ENCODE measurements at places on chromosomes 1 and 21.

DNA sequence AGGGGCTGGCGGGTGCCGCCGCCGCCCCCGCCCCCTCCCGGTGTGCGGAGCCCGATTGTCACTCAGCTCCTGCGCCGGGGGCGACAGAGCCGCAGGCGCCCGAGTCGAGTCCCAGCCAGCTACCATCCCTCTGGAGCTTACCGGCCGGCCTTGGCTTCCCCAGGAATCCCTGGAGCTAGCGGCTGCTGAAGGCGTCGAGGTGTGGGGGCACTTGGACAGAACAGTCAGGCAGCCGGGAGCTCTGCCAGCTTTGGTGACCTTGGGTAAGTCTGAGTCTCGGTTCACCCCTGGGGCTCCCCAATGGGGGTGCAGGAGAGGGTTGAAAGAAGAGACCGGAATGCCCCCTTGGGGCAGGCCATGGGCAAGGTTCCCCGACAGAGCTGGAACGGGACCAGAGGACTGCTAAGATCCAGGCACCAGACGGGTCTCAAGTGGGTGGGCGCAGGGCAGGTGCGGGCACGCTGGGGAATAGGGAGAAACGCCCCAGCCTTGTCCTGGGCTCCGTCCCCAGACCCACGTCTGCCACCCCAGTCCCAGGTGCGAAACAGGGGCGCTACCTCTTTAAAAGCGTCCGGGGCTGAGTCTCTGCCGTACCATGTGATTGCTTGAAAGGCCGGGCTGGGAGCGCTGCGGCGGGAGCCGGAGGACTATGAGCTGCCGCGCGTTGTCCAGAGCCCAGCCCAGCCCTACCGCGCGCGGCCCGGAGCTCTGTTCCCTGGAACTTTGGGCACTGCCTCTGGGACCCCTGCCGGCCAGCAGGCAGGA lies at the start of gene ADORA1:
ADORA1 (plus strand) TSS at position 61 of the 765 bp plus-strand sequence. CDS start 1,116 bp downstream, outside the sequence.
- no peak for DNase-seq

DNA sequence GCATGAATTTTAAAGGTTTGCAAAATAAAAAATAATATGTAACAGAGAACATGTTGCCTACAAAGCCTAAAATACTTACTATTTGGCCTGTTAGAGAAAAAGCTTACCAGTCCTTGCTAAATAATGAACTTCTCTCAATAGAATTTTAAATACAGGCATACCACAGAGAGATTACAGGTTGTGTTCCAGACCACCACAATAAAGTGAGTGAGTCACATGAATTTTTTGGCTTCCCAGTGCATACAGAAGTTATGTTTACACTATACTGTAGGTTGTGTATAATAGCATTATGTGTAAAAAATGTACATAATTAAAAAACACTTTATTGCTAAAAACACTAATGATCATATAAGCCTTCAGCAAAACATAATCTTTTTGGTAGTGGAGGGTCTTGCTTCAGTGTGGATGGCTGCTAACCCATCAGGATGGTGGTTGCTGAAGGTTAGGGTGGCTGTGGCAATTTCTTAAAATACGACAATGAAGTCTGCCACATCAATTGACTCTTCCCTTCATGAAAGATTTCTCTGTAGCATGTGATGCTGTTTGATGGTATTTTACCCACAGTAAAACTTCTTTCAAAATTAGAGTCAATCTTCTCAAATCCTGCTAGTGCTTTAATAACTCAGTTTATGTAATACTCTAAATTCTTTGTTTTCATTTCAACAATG lies 48.6 kb downstream of the SCYL3 start:
- DNase-seq: no peak

DNA sequence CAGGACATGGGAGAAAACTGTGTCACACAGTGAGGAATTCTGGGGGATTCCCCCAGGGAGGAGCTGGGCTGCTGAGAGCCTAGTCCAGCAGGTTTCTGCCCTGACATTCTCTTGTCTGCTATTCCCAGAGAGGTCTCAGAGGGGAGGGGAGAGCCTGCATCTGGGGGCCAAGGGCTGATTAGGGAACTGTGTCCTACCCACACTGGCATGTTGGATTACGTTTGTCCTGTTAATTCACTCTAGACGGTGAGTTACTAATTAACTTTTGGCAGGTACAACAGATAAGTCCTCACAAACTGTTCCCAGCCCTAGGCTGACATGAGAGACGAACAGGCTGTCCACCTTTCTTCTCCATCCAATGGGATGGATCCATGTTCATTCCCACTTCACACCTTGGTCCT lies 2.6 kb upstream of the SH3BGRL3 start:
- no peak for DNase-seq

DNA sequence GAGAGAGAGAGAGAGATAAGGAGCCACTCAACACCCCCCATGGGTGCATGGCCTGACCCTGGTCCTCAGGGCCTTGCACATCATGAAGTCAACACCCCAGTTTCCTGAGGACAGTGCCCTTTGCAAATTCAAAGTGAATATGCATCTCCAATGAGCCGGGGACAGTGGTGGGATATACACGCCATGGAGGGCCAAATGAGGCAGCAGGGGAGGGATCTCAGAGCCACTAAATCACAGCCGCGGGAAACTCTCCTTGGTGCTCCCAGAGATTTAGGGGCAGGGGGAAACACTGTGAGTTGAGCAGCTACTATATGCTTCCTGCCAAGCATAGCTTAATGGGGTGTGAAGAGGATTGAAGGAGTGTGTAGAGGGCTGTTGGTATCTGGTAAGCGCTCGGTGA lies 35.5 kb downstream of the MATN1 start:
- DNase-seq: no peak

- DNase-seq: no peak
Observed at GRCh38 chr1:198549866-198550265, 9.4 kb upstream of the ATP6V1G3 start.

DNA sequence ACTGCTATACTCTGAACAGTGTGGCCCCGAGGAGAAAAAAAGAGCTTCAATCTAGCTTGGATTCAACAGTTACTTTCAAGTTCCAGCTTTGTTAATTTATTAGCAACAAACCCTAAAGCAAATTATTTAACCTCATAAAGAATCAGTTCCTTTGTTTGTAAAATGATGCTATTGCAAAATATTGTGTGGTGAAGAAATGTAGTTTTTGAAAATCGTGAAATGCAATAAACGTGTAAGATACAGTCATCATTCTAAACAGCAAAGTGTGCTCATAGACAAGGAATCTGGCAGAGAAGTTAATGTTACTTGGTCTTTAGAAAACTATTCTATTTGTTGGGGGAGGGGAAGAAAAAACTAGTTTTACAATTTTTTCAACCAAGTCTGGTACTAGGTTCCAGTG lies 297.6 kb upstream of the ADGRL4 start:
- DNase-seq: no peak

GRCh38 chr1:58755468-58755872 lies 28.4 kb downstream of the JUN start:
- peak; percentile 99 for DNase-seq

DNA sequence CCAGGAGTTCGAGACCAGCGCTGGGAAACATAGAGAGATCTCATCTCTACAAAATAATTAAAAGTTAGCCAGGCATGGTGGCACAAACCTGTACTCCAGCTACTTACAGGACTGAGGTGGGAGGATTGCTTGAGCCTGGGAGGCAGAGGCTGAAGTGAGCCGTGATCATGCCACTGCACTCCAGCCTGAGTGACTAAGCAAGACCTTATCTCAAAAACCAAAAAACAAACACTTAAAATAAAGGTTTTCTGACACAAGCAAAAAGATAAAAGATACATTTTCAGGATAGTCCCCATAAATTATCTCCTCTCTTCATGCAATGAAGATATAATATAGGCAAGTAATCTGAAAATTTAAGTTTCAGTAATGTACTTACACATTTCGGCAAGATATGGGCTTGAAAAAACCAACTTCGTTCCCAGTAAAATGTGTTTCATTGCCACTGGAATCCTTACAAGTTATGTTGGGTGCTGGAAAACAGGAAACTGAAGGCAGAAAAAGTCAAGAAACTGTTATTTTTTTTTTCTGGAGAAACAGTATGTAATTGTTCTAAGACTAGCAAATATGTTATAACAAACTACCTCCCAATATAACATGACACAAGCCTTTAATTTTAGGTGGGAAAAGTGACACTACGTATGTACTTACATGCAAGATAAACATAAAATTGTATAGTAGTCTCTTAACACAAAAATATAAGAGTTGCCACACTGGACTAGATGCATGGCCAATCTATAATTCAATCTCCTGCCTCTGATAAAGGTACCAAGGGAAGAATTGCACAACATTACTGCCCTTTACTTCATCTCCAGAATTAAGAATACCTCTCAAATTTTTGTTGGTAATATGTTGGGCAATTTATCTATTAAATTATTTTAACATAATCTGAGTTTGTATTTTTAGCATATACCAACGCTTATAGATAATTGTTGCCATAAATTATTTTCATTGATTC lies 15.7 kb downstream of the TM2D1 start:
- no peak for DNase-seq

DNA sequence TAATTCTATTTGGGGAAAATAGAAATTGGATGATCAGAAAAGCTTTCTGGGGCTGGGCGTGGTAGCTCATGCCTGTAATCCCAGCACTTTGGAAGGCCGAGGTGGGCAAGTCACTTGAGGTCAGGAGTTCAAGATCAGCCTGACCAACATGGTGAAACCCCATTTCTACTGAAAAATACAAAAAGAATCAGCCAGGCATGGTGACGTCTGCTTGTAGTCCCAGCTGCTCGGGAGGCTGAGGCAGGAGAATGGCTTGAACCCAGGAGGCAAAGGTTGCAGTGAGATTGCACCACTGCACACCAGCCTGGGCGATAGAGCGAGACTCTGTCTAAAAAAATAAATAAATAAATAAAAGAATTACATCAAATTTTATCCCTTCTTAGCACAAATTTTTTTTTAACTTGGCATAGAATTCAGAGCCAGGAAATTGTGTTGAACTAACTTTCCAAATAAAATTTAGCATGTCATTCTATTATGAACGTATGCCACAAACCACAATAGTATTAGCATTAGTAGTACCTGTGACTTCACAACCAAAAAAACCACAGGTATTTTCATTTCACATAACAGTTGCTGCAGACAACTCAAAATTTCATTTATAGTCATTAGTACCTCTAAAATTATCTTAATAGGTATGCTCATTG lies 4.5 kb upstream of the ANKRD13C start:
- DNase-seq: no peak

DNA sequence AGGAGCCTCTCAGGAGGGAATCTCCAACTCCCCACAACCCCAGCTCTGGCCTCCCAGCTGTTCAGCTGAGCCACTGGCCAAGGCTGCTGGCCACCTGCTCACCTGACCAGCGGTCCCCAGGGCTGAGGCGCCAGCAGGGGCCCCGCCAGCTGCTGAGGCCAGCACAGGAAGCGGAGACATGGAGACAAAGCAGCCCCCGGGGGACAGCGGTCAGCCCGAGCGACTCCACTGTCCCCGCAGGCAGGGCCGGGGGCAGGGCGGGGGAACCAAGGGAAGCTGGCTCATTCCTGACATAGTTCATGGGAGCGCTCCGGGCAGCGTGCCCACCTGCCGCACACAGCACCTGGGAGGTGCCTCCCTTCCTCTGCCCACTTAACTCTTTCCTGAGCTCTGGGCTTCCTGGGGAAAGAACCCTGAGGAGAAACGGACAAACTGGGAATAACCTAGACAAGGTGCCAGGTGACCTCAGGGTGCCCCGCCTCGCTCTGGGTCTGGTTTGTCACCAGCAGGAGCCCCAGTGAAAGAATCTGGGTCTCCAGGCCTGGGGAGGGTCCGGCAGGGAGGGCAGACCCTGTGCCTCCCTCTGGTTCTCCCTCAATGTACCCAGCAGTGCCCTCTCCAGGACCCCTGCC lies 10.7 kb downstream of the EPHA2 start:
- DNase-seq: peak; percentile 90

- DNase-seq: no peak
Observed at GRCh38 chr1:23456226-23456625, 27.8 kb downstream of the ASAP3 start.

GRCh38 chr1:212221801-212222200 lies 63.4 kb upstream of the PPP2R5A start:
- DNase-seq: no peak

DNA sequence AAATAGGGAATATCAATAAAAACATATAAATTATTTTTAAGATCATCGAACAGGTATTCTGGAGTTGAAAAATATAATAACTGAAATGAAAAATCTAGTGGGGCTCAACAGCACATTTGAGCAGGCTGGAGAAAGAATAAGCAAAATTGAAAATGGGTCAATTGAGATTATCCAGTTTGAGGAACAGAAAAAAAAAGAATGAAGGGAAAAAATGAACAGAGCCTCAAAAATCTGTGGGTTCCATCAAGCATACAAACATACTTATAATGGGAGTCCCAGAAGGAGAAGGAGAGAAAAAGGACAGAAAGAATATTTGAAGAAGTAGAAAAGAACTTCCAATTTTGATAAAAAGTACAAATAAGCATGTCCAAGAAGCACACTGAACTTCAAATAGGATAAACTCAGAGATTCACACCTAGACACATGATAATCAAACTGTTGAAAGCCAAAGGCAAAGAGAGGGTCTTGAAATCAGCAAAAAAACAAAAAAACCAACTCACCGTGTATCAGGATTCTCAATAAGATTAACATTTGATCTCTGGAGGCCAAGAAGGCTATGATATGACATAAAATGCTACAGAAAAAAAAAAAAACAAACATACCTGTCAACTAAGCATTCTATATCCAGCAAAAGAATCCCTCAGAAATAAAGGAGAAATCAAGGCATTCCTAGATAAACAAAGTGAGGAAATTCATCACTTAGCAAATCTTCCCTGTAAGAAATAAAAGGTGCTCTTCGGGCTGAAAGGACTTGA lies 5.4 kb upstream of the COQ8A start:
- DNase-seq: no peak

- no peak for DNase-seq
Observed at GRCh38 chr1:228838717-228839500, 103.6 kb downstream of the RHOU start.

DNA sequence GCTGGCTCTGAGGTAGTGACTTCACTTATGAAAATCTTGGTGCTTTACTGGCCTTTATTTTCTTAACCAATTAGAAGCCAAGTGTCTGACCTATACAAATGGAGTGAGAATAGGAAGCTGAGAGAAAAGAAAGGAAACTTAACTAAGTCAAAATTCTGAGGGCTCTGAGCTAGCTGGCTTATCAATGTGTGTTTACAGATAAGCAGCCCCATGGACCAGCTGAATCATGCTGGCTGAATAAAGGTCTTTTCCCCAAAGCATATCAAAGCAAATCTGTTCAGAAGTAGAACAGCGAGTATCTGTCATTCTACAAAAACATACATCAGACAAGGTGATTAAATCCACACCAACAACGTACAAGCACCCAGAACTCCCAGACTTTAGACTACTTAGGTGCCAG lies 117.2 kb downstream of the BRINP2 start:
- no peak for DNase-seq

DNA sequence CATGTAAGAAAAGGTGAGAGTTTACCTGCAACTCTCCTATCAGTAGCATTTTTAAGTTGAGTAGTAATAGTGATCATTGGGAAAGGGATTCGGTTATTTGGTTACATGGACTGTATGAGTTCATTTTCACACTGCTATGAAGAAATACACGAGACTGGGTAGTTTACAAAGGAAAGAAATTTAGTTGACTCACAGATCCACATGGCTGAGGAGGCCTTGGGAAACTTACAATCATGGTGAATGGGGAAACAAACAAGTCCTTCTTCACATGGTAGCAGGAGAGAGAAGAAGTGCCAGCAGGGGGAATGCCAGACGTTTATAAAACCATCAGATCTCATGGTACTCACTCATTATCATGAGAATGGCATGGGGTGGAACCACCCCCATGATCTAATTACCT lies 59.3 kb upstream of the FBXO28 start:
- DNase-seq: no peak

Data from dermis microvascular lymphatic vessel endothelial cell (primary cell).